ENCODE measurements at places on chromosomes 7 and 10.

DNA sequence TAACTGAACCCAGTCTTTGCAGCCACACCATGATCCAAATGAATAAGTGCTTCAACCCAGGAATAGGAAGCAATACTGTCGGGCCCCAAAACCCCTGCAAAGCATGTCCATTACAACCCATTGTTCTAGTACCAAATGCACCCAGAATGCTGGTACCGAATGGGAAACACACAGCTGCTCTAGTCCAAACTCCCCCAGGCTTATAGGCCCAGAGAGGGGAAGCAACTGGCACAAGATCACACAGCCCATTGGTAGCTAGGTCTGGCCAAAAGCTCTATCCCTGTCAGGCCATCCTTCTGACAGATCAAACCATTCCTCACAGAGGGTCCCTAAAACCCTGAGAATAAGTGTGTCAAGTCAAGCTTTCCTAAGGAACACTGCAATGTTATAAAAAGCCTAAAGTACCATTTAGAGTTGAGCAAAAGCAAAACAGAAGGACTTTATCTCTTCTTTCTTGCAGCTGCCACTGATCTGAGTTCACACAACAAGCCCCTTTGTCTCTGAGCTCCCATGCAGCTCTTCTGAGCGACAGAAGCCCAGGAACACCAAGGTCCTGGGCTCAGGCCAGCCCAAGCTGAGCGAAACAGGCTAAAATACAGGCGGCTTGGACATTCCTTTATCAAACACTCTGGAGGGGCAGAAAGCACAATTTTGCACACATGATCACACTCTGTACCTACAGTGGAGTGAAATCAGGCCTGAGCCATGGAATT lies 116.7 kb downstream of the SGMS1 start:
- H3K27ac ChIP-seq = no peak overlapping the region
- H3K36me3 ChIP-seq = no peaks in the 10 kb centered on the region
- peaks cover 3% of the 10 kb centered on the region for H3K27me3 ChIP-seq
- DNase-seq = no peak

GRCh38 chr7:134834689-134835462 lies 55.4 kb downstream of the CALD1 start:
- no peaks in the 10 kb centered on the region for H3K27me3 ChIP-seq
- no peak overlapping the region for H3K27ac ChIP-seq
- H3K36me3 ChIP-seq = peaks cover 5% of the 10 kb centered on the region

GRCh38 chr7:138000081-138000701 lies 1.7 kb downstream of the CREB3L2 start:
- peak overlapping the region; percentile 82 for H3K4me3 ChIP-seq
- DNase-seq = no peak
- H3K4me1 ChIP-seq = peaks cover 35% of the 10 kb centered on the region
- H3K27me3 ChIP-seq = no peaks in the 10 kb centered on the region
- peak overlapping the region; percentile 92 for H3K27ac ChIP-seq

- DNase-seq = no peak
- no peaks in the 10 kb centered on the region for H3K27me3 ChIP-seq
- H3K36me3 ChIP-seq = no peaks in the 10 kb centered on the region
- H3K4me3 ChIP-seq = no peak overlapping the region
These were observed 18.0 kb downstream of the C10orf105 start for GRCh38 chr10:71701496-71702132.

DNA sequence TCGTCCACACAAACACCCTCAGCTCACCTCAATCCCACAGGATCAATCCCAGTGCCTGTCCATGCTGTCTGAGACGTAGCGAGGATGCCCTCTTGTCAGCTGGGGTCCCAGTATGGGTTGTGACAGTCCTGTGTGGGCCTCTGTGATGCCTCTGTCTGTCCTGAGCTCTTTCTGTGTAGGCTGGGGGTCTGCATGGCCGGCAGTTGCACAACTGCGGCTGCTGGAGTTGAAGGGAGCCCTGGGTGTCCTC lies 12.4 kb downstream of the ANTXRL start:
- H3K27ac ChIP-seq = no peak overlapping the region
- H3K36me3 ChIP-seq = no peaks in the 10 kb centered on the region
- H3K4me1 ChIP-seq = peaks cover 23% of the 10 kb centered on the region
- no peaks in the 10 kb centered on the region for H3K27me3 ChIP-seq
- no peak for DNase-seq
